ENCODE measurements at places on chromosomes 5 and 9.

DNA sequence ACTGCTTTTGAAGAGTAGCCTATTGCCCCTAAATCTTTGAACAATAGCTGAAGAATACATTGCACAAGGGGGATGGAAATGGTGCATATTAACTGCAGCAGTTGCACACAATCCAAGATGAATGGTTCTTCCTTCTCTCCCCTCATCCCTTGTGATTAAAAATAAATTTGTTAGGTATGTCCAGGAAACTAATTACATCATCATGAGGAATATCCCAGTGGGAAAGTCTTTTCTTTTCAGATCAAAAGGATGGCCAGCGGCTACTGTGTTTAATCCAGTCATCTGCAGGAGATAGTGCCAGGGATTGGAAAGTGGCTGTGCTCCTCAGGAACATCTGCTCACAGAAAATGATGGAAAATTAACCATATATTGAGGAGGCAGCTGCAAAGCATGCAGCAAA, 508.4 kb upstream of the SEMA6A start:
- DNase-seq, result no peak

- no peak for DNase-seq
Observed at GRCh38 chr5:121380066-121380465, 471.6 kb upstream of the FTMT start.

- DNase-seq, result no peak
Observed at GRCh38 chr5:92106808-92107207, 723.7 kb upstream of the ARRDC3 start.

GRCh38 chr5:126987271-126987899, 43.0 kb downstream of the MARCHF3 start:
- no peak for DNase-seq

DNA sequence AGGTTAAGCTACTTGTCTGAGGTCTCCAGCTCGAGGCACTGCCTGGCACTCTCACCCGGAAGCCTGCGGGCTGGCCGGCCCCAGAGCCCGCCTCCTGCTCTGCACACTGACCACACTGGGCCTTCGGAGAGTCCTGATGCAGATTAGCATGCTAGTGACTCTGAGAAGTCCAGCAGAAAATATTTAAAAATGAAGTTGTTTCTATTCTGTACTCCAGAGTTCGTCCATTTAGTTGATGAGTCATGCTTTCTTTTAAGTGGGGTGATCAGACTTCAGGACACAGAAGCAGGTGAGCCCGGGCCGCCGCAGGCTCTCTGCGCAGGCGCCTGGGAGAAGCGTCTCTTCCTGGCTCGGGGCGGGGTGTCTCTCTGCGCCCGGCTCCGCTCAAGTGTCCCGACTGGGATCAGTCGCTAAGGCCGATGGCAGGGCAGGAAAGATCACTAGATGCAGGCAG, 32.5 kb downstream of the FAM240B start:
- no peak for DNase-seq

DNA sequence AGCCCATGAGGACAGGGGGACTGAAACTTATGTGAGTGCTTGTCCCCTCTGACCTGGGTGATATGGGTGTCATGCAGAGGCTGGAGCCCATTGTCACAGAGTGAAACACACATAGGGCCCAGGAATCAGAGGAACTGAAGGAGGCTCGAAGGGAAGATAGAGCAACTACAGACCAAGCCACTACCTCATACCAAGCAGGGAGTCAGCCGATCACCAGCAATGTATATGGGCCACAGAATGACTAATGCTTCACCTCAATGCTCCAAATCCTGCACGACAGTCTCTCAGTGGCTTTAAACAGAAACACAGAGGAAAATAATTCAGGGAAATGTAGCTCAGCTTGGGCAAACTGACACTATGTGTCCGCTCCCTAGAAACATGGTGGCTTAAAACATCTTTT, 8.9 kb upstream of the FBXW11 start:
- DNase-seq, result no peak

DNA sequence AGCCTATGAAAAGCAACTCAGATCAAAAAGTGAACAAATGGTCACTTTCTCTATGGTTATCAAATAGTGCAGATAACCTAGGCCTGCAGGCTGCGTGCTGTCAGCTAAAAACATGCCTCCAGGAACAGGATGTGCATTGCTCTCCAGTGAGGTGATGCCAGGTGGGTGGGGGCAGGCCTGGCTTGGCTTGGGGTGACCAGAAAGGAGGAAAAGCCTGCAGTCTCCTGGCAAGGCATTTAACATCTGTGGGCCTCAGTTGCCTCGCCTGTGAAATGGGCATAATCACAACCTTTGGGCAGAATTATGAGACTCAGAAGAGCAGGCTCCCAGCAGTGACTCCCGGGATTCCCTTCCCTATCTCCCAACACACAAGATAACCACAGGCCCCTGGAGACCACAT, 135.9 kb downstream of the COL23A1 start:
- no peak for DNase-seq

- no peak for DNase-seq
Observed at GRCh38 chr9:22529426-22530199, 83.0 kb downstream of the DMRTA1 start.

- DNase-seq, result no peak
Observed at GRCh38 chr5:132221781-132222648, 5.6 kb downstream of the P4HA2 start.

DNA sequence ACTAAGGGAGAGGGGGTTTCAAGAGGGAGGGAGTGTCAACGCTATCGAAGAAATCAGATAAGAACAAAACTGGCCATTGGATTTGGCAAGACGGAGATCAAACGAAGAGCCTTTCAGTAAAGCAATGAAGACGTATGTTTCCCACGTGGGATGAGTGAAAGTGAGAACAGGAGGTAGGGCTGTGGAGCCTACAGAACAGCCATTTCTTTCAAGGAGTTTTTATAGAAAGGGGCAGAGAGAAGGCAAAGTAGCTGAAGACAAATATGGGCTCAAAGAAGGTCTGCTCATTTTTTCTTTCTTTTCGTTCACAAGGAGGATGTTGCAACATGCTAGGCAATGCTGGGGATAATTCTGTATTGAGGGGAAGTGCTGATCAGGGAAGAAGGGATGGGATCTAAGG, 98.3 kb downstream of the SUSD1 start:
- no peak for DNase-seq

- DNase-seq, result peak; percentile 40
Observed at GRCh38 chr9:91422758-91423711, 597 bp downstream of the NFIL3 start.

DNA sequence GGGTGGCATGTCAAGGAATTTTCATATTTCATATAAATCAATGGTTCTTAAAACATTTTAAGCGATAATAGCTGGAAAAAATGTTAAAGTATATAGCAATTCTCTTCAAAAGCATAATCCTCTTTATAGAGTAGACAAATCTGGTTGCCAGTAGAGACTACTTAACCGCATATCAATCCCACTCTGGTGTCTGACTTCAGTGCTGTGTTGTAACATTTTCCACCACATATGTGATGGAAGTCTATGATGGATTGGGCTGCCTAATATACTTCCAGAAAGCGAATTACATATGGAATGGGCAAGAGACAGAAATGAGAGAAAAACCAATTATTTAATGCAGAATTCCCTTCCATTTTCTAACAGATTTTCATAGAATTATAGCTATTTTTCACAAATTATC, 54.3 kb downstream of the FBN2 start:
- DNase-seq, result no peak

GRCh38 chr5:67178085-67178484, 18.5 kb downstream of the CD180 start:
- DNase-seq, result no peak

GRCh38 chr5:65142511-65143011, 339.2 kb downstream of the ADAMTS6 start:
- no peak for DNase-seq

DNA sequence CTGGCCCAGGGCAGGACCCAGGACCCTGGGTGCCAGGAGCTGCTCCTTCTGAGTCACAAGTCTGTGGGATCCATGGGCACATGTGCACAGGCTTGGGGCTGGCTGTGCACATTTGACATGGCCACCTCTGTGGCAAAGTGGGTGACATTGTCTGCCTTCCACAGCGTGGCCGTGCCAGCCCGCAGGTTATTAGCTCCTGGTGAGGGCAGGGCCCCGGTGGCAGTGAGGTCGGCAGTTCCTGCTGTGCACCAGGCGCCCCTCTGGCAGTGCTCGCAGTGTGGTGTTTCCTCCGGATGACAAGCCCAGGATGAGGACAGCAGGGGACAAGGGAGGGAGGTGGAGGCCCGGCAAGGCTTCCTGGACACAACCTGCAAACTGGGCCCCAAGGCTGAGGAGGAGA, 60.5 kb downstream of the OLFM1 start:
- DNase-seq, result no peak

- no peak for DNase-seq
Observed at GRCh38 chr9:133188006-133188842, 20.8 kb downstream of the OBP2B start.

- DNase-seq, result no peak
Observed at GRCh38 chr5:175711031-175711430, 53.2 kb downstream of the HRH2 start.

GRCh38 chr5:24103451-24104023, 541.2 kb downstream of the CDH10 start:
- no peak for DNase-seq

DNA sequence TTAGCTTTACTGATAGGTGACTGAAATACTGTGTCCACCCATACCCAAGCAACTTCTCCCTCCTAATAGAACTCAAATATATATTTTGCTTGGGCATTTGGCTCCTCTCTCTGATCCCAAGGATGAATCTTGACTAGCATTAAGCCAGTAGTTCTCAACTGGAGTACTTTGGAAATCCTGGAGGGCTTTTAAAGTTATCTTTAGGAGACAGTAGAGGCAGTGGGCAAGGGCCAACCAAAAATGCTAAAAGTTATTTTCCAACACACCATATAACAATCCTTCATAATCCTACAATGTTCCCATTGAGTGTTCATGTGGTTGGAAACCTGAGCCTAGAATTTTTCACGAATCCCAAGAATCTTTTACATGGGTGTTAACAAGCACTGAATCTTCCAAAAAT, 11.1 kb upstream of the ETF1 start:
- no peak for DNase-seq

DNA sequence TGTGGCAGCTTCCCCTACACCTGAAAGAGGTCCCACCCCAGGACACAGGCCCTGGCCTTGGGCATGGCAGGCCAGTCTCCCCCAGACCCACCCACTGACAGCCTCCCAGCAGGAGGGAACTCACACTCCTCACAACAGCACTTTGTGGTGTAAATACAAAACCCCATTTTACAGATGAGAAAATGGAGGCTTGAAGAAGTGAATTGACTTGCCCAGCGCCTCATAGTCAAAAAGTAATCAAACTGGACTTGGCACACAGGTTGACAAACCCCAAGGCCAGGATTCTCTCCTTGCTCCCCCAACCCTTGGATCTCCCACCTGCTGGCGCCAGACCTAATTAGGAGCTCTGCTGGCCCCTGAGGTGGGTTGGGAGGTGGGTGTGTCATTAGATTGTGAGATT, 29.2 kb upstream of the NEK6 start:
- no peak for DNase-seq

DNA sequence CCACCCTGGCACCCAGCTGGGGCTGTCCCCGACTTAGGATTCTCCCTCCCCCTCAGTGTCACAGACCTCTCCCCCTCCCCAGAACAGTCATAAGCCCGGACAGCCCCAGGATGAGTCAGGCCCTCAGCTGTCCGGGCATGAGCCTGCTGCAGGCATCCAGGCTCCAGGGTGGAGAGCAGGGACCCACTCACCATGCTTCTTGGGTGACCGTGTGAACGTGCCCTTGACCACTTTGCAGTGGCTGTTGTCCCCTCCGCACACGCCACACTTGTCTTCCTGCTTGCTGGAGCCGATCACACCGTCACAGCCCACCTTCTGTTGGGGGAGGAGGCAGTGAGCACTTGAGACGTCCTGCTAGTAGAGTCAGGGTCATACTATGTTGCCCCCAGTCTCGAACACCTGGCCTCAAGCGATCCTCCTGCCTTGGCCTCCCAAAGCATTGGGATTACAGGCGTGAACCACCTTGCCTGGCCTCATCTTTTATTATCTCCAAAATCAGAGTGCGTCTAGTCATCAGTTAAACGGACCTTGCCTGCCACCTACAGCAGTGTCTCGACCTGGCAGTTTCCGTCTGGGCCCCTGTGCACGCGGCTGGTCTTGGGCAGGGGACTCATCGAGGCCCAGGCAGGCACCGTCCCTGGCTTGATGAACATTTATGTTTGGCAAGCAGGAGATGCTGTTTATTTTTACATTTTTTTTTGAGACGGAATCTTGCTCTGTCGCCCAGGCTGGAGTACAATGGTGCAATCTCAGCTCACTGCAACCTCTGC, 72.6 kb downstream of the ZNF354C start:
- DNase-seq, result no peak

- DNase-seq, result no peak
Observed at GRCh38 chr5:132528021-132528420, 15.3 kb downstream of the IL5 start.

Data from stimulated activated CD4-positive, alpha-beta T cell treated with anti-CD3 and anti-CD28 coated beads, Interleukin-15, amount 100 ng/mL, for 1 hour (primary cell).